ENCODE measurements at places on chromosomes 5 and 9. TPM values are rescaled to one million over a fixed set of nuclear protein-coding genes. Genes with fewer than 3 reads are reported as not detected.
A peak's percentile ranks its signal among the peaks of the same experiment; 100 is the strongest.

GRCh38 chr9:116899337-116900006, 212.4 kb downstream of the TRIM32 start:
- H3K4me3 ChIP-seq = no peak overlapping the region
- H3K27me3 ChIP-seq = no peaks in the 10 kb centered on the region
- no peaks in the 10 kb centered on the region for H3K4me1 ChIP-seq
- H3K36me3 ChIP-seq = no peaks in the 10 kb centered on the region
- DNase-seq = no peak

DNA sequence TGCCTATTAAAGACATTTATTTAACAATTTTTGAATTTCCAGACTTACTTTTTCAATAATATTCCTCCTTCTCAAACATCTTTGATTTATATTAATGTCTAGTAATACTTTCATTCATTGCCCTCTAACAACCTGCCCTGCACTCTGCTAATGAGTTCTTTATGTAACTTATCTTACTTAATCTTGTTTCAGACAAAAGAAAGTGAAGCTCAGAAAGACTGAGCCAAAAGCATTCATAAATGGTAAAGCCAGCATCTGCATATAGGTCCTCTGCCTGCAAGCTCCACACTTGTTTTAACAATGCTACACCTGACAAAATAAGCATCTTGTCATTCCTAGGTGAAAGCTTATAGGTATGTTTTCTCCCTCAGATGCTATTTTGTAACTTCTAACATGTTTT, 2.4 kb upstream of the TNPO1 start:
- peaks cover 22% of the 10 kb centered on the region for H3K4me1 ChIP-seq
- no peak for DNase-seq
- no peak overlapping the region for H3K4me3 ChIP-seq
- H3K27me3 ChIP-seq = no peaks in the 10 kb centered on the region
- no peaks in the 10 kb centered on the region for H3K36me3 ChIP-seq
- H3K27ac ChIP-seq = no peak overlapping the region

- no peak overlapping the region for H3K27ac ChIP-seq
- H3K27me3 ChIP-seq = no peaks in the 10 kb centered on the region
- no peak overlapping the region for H3K4me3 ChIP-seq
Measured at GRCh38 chr5:6264394-6264793, 114.0 kb downstream of the MED10 start.

- no peaks in the 10 kb centered on the region for H3K4me1 ChIP-seq
- no peak for DNase-seq
- no peaks in the 10 kb centered on the region for H3K36me3 ChIP-seq
- H3K27ac ChIP-seq = no peak overlapping the region
Measured at GRCh38 chr9:14393418-14393817, 79.5 kb upstream of the NFIB start.

PRRT1B gene
- 0.19 TPM for total RNA-seq

TEX48 gene
- not detected for total RNA-seq

- no peak overlapping the region for H3K27ac ChIP-seq
- no peak for DNase-seq
- no peak overlapping the region for H3K4me3 ChIP-seq
- H3K27me3 ChIP-seq = no peaks in the 10 kb centered on the region
- no peaks in the 10 kb centered on the region for H3K36me3 ChIP-seq
Measured at GRCh38 chr9:116096853-116097252, 56.7 kb upstream of the PAPPA start.

DNA sequence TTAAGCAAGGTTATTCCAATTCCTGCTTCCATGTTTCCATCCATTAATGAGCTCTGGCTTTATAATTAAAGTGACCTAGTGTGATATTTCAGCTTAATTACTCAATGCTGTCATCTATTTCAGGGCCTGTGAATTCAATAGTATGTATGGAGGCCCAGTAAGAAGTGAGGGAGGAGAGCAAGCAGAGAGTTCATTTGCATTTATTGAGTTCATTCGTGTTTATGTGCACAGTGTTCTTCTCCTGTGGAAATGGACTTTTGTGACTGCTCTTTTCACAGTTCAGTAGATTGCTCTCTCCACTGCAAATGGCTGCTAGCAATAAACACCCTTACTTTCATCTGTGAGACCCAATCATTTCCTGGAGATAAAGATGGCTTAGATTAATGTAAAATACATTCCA, 130.9 kb downstream of the CEMIP2 start:
- H3K4me1 ChIP-seq = no peaks in the 10 kb centered on the region
- DNase-seq = peak; percentile 4
- no peak overlapping the region for H3K4me3 ChIP-seq
- H3K27me3 ChIP-seq = no peaks in the 10 kb centered on the region

- H3K27me3 ChIP-seq = no peaks in the 10 kb centered on the region
- no peak overlapping the region for H3K27ac ChIP-seq
- H3K4me1 ChIP-seq = peaks cover 57% of the 10 kb centered on the region
Measured at GRCh38 chr5:149147676-149148075, 6.4 kb downstream of the ABLIM3 start.

GRCh38 chr9:83560169-83560826, 22.1 kb upstream of the FRMD3 start:
- no peak overlapping the region for H3K4me3 ChIP-seq
- H3K4me1 ChIP-seq = no peaks in the 10 kb centered on the region
- no peaks in the 10 kb centered on the region for H3K27me3 ChIP-seq
- H3K27ac ChIP-seq = no peak overlapping the region

DNA sequence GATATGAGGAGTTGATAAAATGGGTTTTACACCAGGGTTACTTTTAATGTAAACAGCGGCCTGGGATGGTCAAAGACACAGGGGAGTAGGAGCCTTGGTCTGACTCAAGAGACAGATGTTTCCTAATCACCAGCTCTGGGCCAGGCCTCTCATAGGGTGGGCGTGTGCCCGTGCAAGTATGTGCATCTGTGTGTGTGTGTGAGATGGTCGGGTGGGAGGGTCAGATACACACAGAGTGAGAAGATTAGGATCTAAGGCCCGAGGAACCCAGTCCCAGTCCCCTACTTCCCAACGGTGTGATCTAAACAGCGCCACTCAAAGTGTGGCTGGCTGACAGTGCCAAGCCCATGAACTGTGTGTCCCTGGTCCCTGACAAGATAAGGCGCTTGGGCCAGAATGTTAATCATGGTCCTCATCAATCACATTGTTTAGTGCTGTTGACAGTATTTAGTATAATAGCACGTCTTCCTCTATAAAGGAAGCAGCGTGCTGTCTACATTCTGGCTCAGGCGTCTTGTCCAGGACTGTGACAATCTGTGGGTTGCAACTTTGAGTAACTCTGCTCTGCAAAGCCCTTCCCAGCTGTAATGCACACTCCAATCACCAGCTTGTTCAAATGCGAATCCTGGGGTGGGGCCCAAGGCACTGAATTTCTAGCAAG, 173.7 kb downstream of the DAB2IP start:
- no peak overlapping the region for H3K27ac ChIP-seq
- H3K27me3 ChIP-seq = no peaks in the 10 kb centered on the region
- H3K4me3 ChIP-seq = no peak overlapping the region
- no peaks in the 10 kb centered on the region for H3K36me3 ChIP-seq

DNA sequence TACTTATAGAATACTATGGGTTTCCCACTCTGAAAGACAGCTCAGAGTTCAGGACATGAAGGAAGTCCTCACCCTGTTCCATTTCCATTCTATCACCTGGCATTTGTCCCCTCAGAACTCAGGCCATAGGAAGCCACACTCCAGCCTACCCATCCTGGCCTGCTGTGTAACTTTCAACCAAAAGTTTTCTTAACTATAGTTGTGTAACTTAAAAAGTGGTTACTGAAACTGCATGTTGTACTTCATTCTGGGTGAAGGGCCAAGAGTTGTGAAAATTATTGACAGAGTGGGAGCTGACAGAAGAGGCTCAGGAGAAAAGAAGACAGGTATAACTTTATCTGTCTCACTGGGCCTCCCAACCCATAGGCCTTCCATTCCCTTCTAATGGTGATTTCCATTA, 212.5 kb downstream of the RAB3C start:
- H3K4me1 ChIP-seq = no peaks in the 10 kb centered on the region
- no peak for DNase-seq
- no peaks in the 10 kb centered on the region for H3K36me3 ChIP-seq
- no peak overlapping the region for H3K4me3 ChIP-seq

TAF1L gene
- not detected for total RNA-seq

DNA sequence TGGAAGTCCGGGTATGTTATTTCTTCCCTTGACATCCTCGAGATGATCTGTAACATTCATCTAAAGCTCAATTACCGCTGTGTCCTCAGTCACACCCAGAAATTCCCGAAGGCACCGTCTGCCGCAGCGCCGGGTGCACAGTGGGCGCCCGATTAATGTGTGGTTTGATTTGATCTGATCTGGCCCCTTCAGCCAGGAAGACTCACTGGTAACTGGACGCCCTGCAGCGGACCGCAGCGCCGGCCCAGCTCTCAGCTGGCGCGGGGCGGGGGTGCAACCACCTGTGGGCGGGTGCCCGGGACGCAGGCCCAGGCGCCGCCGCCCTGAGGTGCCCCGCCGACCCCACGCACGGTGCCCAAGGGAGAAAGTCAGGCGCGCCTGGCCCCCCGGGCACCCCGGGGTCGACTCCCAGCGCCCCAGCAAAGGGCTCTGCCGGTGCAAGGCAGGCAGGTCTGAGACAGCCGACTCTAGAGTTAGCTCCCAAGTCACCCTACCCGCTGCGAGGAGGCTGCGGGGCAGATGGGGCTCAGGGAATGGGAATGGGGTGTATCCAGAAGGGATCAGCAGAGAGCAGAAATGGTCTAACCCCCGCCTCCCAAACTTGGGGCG, 1.7 kb downstream of the EPB41L4B start:
- H3K36me3 ChIP-seq = no peaks in the 10 kb centered on the region
- DNase-seq = no peak
- no peak overlapping the region for H3K27ac ChIP-seq

DNA sequence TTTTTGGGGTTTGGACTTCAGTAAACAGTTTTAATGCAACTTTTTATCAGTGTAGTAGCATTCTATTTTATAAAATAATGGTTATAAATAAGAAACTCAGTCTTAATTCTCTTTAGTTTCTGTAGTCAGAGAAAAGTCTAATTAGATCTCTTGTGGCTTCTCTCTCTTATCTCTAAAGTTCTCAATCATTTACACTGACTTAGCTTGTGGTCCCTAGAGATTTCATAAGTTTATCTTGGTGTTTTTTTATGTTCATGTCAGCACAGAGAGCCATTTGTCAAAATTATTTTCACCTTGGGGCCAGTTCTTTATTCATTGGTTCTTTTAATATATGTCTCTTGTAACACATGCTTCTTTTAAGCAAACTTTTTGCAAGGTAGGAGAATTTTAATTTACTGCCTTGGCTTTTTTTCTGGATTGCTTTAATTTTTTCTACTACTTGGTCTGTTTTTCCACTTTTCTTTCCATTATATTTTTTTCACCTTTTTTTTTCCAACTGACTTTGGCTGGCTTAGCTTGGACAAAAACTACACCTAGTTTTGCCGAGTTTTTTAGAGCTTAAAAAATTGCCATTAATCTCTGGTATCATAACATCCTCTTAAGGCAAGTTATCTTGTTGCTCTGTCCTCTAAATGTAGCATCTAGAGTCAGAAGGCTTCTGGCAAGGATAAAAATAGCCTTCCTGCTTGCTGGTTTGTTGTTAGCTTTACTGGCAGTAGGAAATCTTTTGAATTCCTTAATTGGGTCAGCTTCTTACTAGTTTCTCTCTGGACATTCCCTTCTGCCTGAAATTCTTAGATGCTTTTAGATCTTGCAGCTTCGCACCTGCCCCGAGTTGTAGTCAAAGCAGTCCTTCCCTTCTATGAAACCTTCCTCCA, 35.3 kb downstream of the CPEB4 start:
- no peak for DNase-seq
- peaks cover 86% of the 10 kb centered on the region for H3K4me1 ChIP-seq
- H3K27me3 ChIP-seq = no peaks in the 10 kb centered on the region
- H3K4me3 ChIP-seq = no peak overlapping the region
- no peaks in the 10 kb centered on the region for H3K36me3 ChIP-seq

GRCh38 chr5:167696558-167697314, 594.7 kb upstream of the WWC1 start:
- peaks cover 4% of the 10 kb centered on the region for H3K27me3 ChIP-seq
- H3K36me3 ChIP-seq = no peaks in the 10 kb centered on the region
- DNase-seq = no peak
- H3K4me1 ChIP-seq = no peaks in the 10 kb centered on the region

GRCh38 chr5:142110988-142111687, 2.6 kb downstream of the NDFIP1 start:
- peaks cover 52% of the 10 kb centered on the region for H3K4me1 ChIP-seq
- H3K4me3 ChIP-seq = peak overlapping the region; percentile 61
- H3K36me3 ChIP-seq = no peaks in the 10 kb centered on the region
- DNase-seq = no peak
- no peak overlapping the region for H3K27ac ChIP-seq
- H3K27me3 ChIP-seq = no peaks in the 10 kb centered on the region

GRCh38 chr9:14889451-14889850, 20.8 kb downstream of the FREM1 start:
- no peaks in the 10 kb centered on the region for H3K27me3 ChIP-seq
- DNase-seq = no peak
- H3K4me1 ChIP-seq = no peaks in the 10 kb centered on the region
- no peaks in the 10 kb centered on the region for H3K36me3 ChIP-seq
- H3K27ac ChIP-seq = no peak overlapping the region

DNA sequence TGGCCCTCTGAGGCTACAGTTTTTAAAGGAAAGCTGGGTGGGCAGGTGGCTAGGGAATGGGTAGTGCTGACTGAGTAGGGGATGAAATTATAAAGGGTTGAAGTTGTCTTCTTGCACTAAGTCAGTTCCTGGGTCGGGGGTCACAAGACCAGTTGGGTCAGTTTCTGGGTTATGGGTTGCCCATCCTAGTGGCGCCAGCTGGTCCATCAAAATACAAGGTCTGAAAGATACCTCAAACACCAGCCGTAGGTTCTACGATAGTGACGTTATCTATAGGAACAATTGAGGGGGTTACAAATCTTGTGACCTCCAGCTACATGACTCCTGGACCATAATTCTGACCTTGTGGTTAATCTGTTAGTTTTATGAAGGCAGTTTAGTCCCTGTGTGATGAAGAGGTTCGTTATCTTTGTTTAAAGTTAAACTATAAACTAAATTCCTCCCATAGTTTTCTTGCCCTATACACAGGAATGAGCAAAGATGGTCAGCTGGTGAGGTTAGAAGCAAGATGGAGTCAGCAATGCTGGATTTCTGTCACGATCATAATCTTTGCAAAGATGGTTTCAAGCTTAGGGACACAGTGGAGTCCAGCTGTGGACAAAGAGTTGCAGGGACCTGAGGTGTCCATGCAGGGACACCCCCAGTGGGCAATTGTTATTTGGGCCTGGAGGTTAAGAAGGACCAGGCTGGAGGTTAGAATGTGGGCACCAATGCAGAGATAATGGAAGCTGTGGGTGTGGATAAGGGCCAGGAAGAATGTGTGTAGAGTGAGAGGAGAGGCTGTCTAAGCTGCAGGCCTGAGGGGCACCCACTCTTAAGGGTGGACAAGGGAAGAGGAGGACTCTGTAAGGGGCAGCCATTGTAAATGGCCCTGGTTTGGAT, 14.0 kb upstream of the CREBRF start:
- H3K4me3 ChIP-seq = no peak overlapping the region
- H3K27me3 ChIP-seq = no peaks in the 10 kb centered on the region
- H3K4me1 ChIP-seq = no peaks in the 10 kb centered on the region
- DNase-seq = no peak
